Choroid plexus epithelial cell (primary cell): ENCODE measurements at places on chromosomes 4 and X.
A peak's percentile ranks its signal among the peaks of the same experiment; 100 is the strongest.

GRCh38 chr4:59135248-59135985 is 2025.2 kb upstream of the IGFBP7 start:
- no peak for DNase-seq

- peak; percentile 94 for DNase-seq
Measured at GRCh38 chr4:85787133-85787532, 312.2 kb downstream of the ARHGAP24 start.

DNA sequence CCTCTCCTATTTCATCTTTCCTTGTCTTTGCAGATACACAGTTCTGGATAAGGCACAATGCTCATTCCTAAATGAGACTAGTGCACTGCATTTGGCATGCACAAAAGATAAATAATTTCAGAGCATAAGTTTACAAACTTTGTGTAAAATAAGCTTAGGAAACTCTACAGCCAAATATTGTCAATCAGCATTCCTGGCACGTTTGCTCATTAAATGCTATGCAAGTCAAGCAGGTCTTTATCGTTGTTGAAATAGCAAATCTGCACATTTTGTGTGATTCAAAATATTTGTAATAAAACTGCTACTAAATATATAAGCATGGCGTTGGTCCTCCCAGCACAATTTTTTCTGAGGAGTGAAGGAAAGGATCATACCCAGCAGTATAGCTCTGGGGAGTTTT is 322.1 kb upstream of the NOCT start:
- no peak for DNase-seq

- DNase-seq = no peak
Measured at GRCh38 chr4:115969756-115970155, 856.3 kb upstream of the NDST4 start.

GRCh38 chrX:69279234-69279633 is 114.0 kb upstream of the PJA1 start:
- no peak for DNase-seq

DNA sequence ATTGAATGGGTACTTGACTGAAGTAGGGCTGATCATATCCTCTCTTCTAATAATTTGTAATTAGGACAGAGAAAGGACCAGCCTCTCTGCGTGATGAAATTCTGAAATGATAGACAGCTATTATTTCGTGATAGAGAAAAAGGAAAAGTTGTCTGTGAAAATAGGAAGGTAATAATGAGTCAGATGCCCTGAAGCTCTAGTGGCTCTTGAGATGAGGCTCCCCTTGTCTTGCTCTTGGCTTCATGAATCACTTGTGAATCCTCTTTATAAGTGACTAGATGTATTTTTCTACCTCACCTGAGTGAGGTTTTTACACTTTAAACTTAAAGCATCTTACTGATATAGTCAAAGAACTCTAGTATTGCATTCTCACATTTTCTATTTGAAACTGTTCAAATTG is 888.9 kb downstream of the PCDH18 start:
- DNase-seq = no peak

DNA sequence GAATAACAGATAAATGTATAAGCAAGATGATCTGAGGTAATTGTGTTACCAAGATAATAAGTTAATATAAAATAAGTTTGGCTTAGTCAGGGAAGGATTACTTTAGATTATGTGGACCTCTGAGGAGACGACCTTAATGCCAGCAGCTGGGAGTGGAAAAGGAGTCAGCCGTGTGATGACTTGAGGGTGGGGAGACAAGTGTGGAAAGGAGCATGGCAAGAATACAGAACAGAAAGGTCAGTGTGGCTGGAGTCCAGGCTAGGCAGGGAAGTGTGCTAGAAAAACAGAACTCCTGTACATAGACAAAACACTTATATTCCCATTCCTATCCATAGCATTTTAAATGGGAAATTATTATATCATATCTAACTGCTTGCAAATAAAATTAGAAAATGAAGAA is 138.8 kb downstream of the PDLIM5 start:
- DNase-seq = no peak

DNA sequence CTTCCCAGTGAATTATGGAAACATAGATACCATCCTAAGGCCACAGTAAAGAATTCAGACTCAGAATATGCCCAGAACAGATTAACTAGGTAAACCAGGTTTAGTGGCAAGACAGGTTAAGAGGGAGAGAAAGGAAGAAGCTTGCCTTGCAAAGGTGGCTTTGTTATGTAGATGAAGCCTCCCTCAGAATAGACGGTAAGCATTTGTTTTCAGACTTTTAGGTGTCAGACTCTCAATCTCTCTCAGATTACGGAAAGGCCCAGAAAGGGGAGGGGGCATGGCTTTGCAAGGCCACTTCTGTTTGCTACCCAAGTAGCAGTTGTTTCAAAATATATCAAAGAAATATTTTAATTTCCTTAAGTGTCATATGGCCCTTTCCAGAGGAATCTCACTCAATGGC is 457.1 kb upstream of the BOD1L1 start:
- DNase-seq = no peak

DNA sequence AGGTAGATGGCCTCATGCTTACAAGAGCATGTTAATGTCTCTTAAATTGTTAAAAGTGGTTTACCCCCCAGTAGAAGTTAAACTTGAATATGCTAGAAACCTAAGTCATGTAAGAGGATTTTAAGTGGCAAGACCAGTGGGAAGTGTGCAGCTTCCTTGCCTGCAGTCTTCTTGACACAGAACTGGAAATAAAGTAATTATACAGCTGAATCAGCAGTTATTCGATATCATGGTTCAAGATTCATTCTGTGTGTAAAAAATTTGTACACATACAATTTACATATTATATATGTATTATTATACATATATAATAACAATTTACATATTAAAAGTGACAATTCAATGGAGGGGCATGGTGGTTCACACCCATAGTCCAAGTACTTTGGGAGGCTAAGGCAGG is 24.1 kb downstream of the UGT2B4 start:
- DNase-seq = no peak

DNA sequence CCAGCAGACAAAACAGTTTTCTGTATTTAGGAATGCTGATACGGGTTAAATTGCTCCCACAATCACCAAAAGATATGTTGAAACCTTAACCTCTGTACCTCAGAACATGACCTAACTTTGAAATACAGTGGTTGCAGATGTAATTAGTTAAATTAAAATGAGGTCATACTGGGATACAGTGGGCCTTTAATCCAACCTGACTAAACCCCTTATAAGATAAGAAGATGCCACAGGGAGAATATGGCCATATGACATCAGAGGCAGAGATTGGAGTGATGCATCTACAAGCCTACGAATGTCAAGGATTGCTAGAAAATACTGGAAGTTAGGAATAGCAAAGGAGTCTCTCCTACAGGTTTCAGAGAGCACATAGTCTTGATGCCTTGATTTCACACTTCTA is 32.1 kb upstream of the PARM1 start:
- no peak for DNase-seq

- DNase-seq = no peak
Measured at GRCh38 chrX:295136-295535, 14.0 kb downstream of the PLCXD1 start.

- DNase-seq = no peak
Measured at GRCh38 chr4:21699446-21699845, 249.1 kb downstream of the KCNIP4 start.

DNA sequence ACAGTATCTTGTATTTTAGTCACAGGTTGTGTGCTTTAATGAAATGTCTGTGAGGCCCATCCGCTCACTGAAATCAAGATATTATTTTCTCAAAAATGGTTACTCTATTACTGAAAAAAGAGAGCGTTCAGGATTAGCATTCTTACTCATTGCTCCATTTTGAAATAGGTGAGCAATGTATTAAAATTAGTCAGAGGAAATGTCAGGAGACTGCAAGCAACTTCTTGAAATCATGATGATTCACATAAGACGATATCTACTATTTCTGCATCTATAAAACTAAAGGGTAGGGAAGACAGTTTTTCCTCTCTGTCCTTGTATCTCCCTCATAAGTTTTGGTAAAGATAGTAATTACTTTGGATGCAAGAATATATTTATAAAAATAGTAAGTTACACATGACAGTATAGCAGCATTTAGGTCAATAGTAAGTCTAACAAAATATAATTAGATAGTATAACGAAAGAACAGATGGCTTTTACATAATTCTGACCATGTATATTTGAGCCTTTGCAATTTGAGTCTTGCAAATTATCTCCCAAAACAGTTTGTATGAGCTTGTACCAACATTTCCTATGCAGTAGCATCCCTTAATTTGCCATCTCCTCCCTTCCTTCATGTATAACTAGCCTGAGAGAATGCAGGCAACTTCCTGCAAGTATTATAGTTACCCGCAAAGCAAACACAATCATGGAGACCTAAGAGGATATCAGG is 937.8 kb downstream of the PCDH7 start:
- DNase-seq = peak; percentile 34

GRCh38 chr4:38562751-38563198 is 101.2 kb upstream of the KLF3 start:
- DNase-seq = peak; percentile 11

DNA sequence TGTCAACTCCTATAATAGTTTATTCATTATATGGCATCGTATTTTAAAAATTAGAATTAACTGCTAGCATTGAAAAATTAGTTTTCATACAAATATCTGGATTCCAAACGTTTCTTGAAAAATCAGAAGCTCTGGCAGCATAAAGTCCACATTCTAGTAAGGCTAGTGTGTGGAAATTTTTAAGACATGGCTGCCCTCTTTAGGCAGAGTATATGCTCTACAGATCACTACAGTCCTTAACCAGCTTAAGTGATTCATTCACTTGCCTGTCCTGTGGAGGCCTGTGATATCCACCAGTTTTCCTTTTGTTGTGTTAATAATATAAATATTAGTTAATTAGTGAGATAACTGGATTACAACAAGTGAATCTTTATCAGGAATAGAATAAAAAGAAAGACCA is 287.2 kb downstream of the OPHN1 start:
- DNase-seq = peak; percentile 73

DNA sequence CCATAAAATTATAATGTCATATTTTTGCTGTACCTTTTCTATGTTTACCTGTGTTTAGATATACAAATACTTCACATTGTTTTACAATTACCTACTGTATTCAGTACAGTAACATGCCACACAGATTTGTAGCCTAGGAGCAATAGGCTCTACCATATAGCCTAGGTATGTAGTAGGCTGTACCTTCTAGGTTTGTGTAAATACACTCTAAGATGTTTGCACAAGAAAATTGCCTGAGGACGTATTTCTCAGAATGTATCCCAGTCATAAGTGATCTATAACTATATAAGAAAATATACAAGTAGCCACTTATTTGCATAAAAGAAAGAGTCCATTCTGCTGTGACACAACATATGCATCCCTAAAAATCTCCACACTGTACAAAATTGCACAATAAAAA is 36.3 kb upstream of the SCML1 start:
- DNase-seq = no peak

DNA sequence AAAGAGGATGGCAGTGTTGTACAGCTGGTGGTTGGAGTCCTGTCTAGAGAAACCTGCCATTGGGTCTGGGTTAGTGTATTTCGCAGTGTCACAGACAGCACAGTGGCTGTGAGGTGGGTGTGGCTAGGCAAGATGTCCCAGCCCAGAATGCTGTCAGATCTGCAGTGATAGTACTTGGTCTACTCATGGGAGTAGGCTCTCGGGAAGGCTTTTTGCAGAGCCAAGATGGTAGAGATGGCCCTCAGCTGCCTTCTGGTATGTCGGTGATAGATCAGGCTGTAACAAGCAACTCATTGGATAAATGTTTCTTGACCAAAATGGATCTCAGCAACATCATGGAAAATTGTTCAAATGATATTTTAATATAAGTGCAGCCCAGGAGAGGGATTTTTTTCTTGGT is 84.3 kb upstream of the WDR1 start:
- no peak for DNase-seq

DNA sequence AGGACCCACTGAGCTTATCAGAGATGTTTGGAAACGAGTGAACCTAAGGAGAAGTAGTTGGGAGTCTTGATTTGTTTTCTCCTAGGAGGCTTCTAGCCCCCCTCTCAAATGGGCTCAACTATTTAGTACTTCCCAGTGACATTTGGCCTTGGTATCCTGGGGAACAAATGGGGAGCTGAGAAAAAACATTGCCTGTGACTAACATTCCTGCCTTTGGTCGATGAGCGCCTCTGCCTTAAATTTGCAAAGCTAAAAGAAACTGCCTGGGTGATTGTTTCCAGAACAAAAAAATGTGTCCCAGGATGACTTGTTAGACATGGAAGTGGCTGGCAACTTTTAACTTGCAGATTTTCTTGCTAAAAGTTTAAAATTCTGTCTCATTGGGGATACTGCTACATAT is 58.8 kb upstream of the IGFBP7 start:
- no peak for DNase-seq

DNA sequence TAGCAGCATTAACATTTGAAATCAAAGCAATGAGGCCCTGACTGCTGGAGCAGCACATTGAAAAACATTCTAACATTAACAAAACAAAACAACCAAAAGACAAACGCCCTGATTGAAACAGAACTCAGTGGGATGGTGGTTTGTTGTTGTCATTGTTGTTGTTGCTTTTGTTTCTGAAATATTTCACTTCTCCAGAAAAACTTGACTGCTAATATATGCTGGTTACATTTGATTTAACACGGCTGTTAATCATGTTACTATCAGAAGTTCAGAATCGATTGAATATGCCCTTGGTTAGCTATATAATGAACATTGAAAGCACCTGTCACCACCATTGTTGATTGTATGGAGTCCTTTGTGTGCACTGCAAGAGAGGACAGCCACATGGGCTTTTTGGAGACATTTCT is 790.4 kb upstream of the GALNTL6 start:
- no peak for DNase-seq

DNA sequence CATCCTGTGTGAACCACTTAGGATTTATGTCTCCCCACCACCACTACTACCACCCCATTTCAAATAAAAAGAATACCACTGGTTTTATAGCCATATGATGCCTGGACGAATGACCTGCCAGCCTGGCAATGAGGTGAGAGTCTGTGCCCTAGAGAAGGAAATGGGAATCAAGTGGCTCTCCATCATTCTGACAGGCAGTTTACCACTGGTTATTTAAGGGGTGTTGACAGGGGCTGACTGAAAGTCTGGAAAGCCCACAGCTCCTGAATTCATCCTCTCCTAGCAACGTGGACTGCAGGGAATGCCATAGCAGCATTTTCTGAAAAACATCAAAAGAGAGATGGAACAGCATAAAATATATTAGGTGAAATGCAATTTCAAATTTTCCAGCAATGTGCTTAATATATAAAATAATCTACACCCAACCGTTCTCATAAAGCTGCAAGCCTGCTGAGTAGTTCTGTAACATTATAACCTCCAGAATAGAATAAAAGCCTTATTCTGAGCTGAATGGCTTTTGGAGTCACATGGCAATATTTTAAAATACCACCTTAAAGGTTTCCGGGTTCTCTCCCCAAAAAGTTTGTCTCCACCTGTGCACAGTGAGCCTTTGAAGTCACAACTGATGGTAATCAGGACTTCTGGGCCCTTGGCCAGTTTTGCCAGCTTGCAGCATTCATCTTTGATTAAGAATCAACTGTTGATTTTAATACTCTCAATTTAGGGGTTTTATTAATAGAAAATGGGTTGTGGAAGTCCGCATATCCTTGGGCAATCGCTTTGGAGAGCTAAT is 121.5 kb downstream of the DCTD start:
- DNase-seq = no peak

GRCh38 chr4:7960790-7961655 is 21.4 kb upstream of the AFAP1 start:
- DNase-seq = peak; percentile 89

GRCh38 chrX:28876901-28877300 is 289.7 kb downstream of the IL1RAPL1 start:
- no peak for DNase-seq
